Pulmonary artery endothelial cell (primary cell): ENCODE measurements at places on chromosomes 4 and X. TPM values are rescaled to one million over a fixed set of nuclear protein-coding genes. Genes with fewer than 3 reads are reported as not detected.

Gene NWD2
- not detected in 2 replicates for total RNA-seq

Gene DCX
- not detected in 2 replicates for total RNA-seq

Gene GASK1B
- 84.3 and 114 TPM in 2 replicates for total RNA-seq

Gene SLC9B1
- 0.59 and 0.67 TPM in 2 replicates for total RNA-seq

Gene TMEM271
- not detected in 2 replicates for total RNA-seq

Gene DRD5
- not detected in 2 replicates for total RNA-seq

Gene C4orf51
- total RNA-seq: 0.07 TPM in 1 of 2 replicates, not detected in the other

Gene SMAD1
- total RNA-seq: 50.6 and 55.1 TPM in 2 replicates

Gene WNK3
- total RNA-seq: 0.59 and 2.3 TPM in 2 replicates

Gene KIT
- 35.8 and 41.7 TPM in 2 replicates for total RNA-seq

Gene MAPK10
- 0.04 and 0.20 TPM in 2 replicates for total RNA-seq
